HS-27A (cell line): ENCODE measurements at places on chromosomes 16 and 17.

- no peak for DNase-seq
Observed at GRCh38 chr17:71970312-71970711, 150.5 kb upstream of the SOX9 start.

DNA sequence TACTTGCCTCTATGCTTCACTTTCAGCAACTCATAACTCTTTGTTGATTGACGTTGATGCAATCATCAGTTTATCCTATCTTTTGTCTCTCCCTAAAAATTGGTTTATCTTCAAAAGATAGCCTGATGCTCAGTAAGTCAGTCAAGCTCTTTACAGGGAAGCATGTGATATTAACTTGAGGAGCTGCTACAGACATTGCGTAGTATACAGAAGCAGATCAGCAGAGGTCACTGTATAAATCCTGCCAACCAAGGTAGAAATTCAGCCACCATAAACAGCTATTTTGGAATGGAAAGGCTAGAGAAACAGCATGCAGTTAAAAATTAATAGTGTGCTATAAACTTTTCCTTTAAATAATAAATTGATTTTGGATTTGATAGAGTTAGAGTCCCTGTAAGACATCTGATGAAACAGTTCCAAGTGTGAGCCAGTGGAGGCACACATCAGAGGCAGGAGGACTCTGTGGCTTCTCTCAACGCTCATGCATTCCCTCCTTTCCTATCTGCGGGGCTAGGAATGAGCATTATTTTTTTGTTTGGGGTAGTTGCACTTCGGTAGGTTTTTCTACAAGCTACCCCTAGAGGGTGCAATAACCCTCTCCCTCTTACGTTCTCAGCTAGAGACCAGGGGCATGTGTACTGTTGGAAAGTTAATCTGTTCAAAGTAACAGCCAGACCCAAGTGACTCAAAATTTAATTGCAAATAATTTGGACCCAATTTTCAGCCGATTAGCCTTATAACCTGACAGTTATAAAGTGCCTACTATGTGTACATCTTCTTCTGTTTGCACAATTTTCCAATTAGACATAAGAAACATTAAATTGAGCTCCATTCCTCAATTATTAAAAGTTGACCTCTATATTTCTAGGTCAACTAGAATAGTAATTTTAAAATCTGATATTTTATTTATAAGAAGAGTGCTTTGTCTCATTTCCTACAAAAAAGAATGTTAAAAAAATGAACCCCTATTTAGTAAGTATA lies 647.7 kb upstream of the SOX9 start:
- DNase-seq = no peak

- DNase-seq = no peak
Observed at GRCh38 chr17:33602981-33603380, 309.9 kb upstream of the ASIC2 start.

GRCh38 chr17:81804559-81805399 lies 829 bp downstream of the GCGR start:
- no peak for DNase-seq

DNA sequence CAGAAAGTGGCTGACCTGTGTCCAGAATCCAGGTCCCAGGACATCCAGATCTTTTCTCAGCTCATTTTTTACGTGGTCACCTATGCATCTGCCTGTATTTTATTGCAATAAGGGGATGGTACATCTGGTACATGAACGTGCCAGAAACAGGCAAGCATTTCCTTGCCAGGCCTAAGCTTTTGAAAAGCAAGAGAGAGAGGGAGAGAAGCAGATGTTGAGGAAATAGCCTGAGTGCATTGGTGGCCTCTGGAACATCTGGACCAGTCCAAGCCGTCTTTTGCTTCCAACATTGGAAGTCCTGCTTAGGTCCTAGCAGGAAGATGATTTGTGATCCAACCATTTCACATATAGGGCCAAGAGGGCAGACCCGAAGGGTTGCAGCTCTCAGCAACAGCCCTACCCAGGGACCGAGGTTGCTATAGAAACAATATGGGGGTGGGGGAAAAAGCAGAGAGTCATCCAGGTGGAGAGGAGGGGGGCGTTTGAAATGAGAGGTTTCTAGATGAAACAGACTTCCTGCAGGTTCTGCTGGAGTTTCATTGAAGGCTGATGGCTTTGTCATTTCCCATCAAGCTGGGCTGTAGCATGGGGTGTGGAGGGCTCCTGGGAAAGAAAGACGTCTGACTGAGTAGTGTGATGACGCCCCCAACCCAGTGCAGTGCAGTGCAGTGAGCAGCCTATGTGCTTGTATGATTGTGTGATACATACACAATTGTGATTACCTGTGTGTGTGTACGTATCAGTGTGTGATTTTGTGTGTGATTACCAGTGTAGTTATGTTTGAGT lies 61.6 kb downstream of the SHISA6 start:
- DNase-seq = no peak

DNA sequence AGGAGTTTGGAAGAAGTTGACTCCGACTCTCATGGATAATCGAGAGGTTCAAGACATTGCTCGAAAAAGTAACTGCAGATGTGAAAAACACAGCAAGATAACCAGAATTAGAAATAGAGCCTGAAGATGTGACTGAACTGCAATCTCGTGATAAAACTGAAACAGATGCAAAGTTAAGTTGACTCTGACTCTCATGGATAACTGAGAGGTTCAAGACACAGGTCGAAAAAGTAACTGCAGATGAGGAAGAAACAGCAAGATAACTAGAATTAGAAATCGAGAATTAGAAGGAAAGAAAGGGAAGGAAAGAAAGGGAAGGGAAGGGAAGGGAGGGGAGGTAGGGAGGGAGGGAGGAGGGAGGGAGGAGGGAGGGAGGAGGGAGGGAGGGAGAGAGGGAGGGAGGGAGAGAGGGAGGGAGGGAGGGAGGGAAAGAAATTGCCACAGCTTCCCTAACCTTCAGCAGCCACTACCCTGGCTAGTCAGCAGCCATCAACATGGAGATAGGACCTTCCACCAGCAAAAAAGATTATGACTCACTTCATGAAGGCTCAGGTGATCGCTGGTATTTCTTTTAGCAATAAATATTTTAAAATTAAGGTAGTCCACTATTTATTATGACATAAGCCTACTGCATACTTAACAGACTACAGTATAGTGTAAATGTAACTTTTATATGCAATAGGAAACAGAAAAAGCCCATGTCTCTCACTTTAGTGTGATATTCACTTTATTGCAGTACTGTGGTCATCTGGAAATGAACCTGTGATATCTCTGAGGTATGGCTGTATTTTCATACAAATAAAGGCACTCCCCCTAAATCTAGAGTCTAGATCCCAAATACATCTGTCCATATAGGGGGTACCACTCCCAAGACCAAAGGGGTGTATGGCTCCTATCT lies 68.3 kb downstream of the KANSL1 start:
- DNase-seq = no peak

DNA sequence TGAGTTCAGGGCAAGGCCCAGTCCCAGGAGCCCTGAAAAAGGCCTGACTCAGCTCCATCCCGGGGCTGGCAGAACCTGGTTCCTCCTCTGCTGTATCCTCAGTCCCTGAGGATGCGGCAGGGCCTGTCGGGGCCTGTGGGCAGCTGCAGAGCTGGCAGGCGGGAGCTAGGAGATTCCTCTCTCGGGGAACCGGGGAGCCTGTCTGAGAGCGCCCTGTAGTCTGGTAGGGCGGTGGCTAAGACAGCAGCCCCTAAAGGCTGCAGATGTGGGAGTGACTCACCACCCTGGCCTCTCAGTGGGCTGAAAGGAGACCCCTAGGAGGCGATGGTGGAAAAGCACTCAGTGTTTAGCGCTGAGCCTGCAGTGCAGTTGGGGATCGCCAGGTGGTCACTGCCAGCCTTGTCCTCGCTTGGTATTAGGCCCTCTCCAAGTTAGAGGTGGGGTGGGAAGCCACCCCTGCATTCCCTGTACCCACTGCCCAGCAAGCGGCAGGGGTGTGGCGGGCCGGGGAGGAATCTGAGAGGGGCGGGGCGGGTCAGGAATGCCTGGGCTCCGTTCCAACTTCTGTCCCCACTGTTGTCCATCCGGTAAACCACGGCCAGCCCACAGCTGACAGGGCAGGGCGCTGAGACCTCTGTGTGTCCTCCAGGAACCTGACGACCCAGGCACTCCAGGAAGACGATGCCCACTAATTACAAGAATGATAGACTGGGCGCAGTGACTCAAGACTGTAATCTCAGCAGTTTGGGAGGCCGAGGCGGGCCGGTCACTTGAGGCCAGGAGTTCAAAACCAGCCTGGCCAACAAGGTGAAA lies 29.5 kb upstream of the CDH1 start:
- peak; percentile 98 for DNase-seq

DNA sequence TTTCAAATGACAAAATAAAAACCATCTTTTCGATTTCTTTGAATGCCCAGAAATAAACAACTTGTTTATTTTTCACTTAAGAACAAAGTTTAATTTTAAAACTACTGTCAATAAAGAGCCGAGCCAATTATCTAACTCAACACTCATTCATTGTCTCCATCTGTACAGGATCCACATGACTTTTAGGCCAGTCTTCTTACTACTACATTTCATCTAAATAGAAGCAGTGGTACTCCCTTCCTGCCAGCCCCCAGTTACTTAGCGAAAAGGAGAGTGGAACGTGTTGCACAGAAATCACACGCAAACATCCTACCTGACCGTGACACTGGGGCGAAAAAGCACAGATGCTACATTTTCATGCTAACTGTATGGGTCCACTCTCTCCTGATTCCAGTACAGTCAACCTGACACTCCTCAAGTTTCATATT lies 1.2 kb downstream of the GNA13 start:
- no peak for DNase-seq

- DNase-seq = no peak
Observed at GRCh38 chr17:48310748-48311213, 119.2 kb downstream of the SKAP1 start.

GRCh38 chr17:29031488-29031887 lies 11.5 kb upstream of the PIPOX start:
- no peak for DNase-seq

DNA sequence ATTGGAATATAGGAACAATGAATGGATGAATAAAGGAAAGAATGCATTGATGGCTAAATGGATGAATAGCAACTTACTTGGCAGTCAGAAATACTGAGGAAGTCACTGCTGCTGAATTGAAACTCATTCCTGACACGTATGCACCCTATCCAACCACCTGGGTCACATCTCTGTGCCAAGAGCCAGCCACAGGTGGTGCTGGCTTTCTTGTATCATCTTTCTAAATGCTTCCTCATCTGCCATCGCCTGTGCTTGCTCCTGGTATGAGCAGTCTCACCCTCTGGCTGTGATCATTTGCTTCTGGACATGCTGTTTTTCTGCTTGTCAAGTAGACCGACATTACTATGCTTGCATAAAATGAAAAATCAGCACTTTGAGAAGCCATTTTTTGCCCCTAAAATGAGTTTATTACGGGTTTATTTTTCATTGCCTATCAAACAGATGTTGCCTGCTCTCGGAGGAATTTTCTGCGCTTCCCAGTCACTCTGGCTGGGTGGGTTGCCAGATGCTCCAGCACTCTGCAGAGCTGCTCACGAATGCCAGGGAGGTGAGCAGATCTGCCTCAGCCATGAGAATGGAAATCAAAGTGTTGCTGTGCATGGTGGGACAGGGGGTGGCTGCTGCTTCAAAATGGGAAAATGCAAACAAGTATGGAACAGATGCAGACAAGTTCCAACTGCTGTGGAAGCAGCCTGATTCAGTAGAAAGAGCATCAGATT lies 1349.6 kb upstream of the CDH8 start:
- no peak for DNase-seq

DNA sequence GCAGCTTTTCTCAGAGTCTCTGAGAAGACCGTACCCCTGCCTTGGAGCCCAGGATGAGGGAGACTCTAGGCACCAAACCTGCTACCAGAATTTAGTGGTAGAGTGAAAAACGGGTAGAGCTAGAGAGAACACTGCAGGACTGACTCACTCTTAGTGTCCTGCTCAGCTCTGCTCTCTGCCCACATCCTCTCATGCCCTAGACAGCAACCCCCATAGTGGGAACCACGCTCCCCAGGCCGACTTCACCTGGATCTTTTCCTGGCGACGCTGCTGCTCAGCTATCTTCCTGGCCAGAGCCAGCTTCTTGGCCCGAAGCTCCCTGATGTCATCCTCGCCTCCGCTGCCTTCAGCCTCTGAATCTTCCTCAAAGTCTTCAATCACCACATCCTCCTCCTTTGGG lies 26.7 kb downstream of the HIC1 start:
- DNase-seq = no peak

DNA sequence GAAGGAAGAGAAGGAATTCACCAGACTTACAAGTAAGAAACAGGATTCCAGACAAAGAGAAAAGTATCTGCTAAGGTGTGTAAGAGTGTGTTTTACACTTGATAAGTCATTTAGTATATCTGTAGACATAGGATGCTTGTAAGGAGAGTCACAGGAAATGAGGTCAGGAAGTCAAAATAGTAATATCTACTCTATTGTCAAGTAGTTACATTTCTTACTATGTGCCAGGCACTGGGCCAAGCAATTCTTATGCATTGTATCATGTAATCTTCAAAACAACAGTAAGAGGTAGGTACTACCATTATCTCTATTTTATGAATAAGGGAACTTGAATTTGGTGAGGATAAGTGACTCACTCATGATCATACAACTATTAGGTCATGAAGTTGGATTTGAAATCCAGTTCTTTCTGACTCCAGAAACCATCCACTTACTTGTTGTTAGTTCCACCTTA lies 129.1 kb downstream of the SNX11 start:
- DNase-seq = peak; percentile 89

GRCh38 chr17:28131599-28131998 lies 89.1 kb downstream of the NLK start:
- DNase-seq = no peak

GRCh38 chr17:10013365-10014112 lies 108.5 kb upstream of the RCVRN start:
- no peak for DNase-seq

DNA sequence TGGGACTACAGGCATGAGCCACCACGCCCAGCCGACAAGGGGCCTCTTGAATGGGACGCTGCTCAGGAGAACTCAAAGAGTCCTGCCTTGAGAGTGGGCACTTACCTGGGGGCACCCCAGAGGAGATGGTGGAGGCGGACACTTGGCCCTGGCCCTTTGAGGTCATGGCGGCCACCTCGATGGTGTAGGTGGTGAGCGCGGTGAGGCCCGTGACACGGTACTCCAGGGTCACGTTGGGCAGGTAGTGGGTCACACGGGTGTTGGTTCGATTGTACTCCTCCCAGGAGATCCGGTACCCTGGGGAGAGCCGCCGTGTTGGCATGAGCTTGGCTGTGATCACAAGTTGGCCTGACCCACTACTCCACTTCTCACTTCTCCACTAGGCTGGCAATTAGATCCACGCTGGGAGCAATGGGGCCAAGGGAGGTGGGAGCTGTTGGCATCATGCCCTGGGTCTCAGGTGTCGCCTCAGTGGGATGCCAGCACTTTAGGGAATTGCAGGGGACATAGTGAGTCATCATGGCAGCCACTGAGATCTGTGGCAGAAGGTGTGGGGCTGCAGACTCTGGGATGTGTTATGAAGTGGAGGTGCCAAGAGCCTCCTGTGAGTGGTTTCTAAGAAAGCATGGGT lies 89.2 kb upstream of the CDC42EP4 start:
- no peak for DNase-seq
